Small intestine (tissue), 16 donors: ENCODE measurements at places on chromosomes 6 and 20.
A peak's percentile ranks its signal among the peaks of the same experiment; 100 is the strongest.

GRCh38 chr6:5208471-5208971, 52.2 kb downstream of the LYRM4 start:
- H3K27ac ChIP-seq, result no peak overlapping the region
- H3K4me3 ChIP-seq, result no peak overlapping the region
- no peak for DNase-seq
- H3K4me1 ChIP-seq, result peaks cover 21% of the 10 kb centered on the region
- no peaks in the 10 kb centered on the region for H3K27me3 ChIP-seq

DNA sequence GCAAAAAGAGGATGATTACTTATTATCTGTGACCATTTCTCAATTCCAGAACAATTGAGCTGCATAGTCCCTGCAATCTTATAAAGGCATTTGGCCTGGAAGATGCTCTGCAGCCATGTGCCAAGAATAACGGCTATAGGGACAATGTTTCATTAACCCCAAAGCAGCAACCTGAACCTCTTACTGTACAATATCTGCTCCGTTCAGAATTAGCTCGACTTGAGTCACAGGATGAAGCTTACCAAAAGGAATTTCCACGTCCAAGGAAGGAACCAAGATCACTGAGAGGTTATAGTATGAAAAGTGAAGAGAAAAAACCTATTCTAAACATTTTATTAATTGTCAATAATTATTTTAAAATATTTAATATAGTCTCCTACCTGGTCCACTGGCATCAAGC, 167.3 kb upstream of the GMDS start:
- DNase-seq, result no peak
- no peaks in the 10 kb centered on the region for H3K27me3 ChIP-seq
- H3K4me1 ChIP-seq, result no peaks in the 10 kb centered on the region
- H3K27ac ChIP-seq, result no peak overlapping the region
- H3K36me3 ChIP-seq, result no peaks in the 10 kb centered on the region

DNA sequence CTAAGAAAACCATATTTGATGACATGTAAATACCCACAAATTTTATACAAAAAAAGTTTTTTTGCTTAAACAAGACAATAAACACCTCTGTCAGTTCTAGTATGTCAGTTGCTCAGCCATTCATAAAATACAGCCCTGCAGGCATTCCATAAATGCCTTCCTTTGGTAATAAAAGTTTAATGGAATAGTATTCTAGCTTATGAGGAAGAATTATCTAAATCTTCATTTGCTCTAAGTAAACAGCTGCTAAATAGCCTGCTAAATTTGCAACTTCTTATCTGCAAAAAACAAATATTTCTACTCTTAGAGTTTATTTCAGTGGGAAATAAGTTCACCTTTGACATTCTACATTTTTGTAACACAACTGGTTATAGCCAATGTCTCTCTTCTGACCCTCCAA, 108.8 kb downstream of the SMLR1 start:
- H3K36me3 ChIP-seq, result no peaks in the 10 kb centered on the region
- H3K27me3 ChIP-seq, result no peaks in the 10 kb centered on the region
- no peak overlapping the region for H3K4me3 ChIP-seq
- no peak overlapping the region for H3K27ac ChIP-seq
- DNase-seq, result no peak

DNA sequence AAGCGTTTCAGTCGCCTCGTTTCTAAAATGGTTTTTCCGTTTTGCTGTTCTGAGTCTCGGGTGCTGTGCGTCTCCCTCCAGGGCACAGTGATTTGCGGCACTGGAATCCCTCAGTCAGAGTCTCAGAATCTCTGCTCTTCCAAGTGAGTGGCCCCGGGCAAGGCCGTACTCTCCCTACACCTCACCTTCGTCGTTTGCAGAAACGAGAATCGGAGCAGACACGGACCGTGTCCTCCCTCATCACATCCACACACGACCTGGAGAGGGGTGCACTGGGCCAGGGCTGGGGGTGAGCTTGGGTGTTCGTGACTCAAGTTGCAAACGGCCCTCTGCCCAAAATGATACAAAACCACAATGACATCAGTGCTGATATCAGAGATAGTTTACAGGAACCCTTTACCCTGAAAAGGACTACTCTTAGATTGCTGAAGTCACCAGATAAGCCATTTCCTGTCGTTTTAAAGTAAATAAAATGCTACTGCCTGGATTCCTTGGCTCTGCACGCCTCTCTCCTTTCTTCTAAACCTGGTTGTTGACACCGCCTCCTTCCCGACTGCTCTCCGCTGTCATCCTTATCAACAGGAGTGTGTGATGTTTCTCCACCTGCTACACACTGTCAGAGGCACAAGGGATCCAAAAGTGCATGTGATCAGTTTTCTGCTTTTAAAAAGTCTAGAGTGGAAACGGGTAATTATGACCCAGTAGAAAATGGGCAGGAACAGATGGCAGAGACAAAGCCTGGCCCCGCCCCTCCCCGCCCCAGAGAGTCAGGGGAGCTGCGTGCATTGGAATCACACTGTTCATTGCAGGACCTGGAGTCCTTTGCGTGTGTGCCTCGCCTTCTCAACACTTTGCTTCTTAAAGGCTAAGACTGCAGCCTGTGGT, 38.4 kb downstream of the KIF25 start:
- H3K4me1 ChIP-seq, result peaks cover 4% of the 10 kb centered on the region
- H3K4me3 ChIP-seq, result no peak overlapping the region
- H3K27me3 ChIP-seq, result no peaks in the 10 kb centered on the region
- DNase-seq, result peak; percentile 36
- H3K27ac ChIP-seq, result no peak overlapping the region

GRCh38 chr6:13368079-13368730, 39.9 kb upstream of the TBC1D7 start:
- H3K4me1 ChIP-seq, result no peaks in the 10 kb centered on the region
- H3K36me3 ChIP-seq, result no peaks in the 10 kb centered on the region

DNA sequence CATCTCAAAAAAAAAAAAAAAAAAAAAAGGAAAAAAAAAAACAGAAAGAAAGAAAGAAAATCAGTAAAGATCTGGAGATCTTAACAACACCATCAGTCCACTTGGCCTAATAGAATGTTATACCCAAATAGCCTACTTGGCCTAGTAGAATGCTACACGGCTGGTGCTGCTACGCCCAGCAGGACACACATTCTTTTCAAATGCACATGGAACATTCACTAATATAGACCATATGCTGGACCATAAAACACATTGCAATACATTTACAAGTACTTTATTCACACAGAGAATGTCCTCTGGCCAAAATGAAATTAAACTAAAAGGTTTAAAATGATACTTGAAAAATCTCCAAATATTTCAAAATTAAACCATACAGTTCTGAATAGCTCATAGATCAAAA, 80.0 kb upstream of the TNFAIP3 start:
- H3K36me3 ChIP-seq, result no peaks in the 10 kb centered on the region
- peaks cover 12% of the 10 kb centered on the region for H3K4me1 ChIP-seq
- no peaks in the 10 kb centered on the region for H3K27me3 ChIP-seq
- DNase-seq, result no peak
- no peak overlapping the region for H3K4me3 ChIP-seq
- no peak overlapping the region for H3K27ac ChIP-seq

GRCh38 chr20:58747211-58747610, 54.6 kb downstream of the NPEPL1 start:
- no peak for DNase-seq
- H3K4me1 ChIP-seq, result no peaks in the 10 kb centered on the region
- no peak overlapping the region for H3K4me3 ChIP-seq
- no peak overlapping the region for H3K27ac ChIP-seq
- no peaks in the 10 kb centered on the region for H3K36me3 ChIP-seq

- H3K27ac ChIP-seq, result no peak overlapping the region
- no peak for DNase-seq
- H3K27me3 ChIP-seq, result no peaks in the 10 kb centered on the region
- no peaks in the 10 kb centered on the region for H3K36me3 ChIP-seq
These were observed 113.6 kb downstream of the HDGFL1 start for GRCh38 chr6:22682979-22683378.

GRCh38 chr20:10352934-10353824, 80.8 kb downstream of the MKKS start:
- H3K27me3 ChIP-seq, result no peaks in the 10 kb centered on the region
- peaks cover 3% of the 10 kb centered on the region for H3K4me1 ChIP-seq

GRCh38 chr6:151093706-151094105, 146.1 kb upstream of the AKAP12 start:
- no peaks in the 10 kb centered on the region for H3K4me1 ChIP-seq
- no peak for DNase-seq
- no peaks in the 10 kb centered on the region for H3K36me3 ChIP-seq
- H3K4me3 ChIP-seq, result no peak overlapping the region
- no peak overlapping the region for H3K27ac ChIP-seq

DNA sequence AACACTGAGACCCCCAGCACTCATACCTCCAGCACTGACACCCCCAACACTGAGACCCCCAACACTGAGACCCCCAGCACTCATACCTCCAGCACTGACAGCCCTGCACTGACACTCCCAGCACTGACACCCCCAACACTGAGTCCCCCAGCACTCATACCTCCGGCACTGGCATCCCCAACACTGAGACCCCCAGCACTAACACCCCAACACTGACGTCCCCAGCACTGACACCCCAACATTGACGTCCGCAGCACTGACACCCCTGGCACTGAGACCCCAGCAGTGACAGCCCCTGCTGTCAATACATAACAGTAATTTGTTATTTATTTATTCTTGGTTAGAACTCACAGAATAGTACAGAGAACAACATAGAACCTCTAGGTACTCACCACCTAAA, 58.0 kb downstream of the ERMARD start:
- H3K4me3 ChIP-seq, result no peak overlapping the region
- DNase-seq, result no peak
- no peak overlapping the region for H3K27ac ChIP-seq
- no peaks in the 10 kb centered on the region for H3K36me3 ChIP-seq

DNA sequence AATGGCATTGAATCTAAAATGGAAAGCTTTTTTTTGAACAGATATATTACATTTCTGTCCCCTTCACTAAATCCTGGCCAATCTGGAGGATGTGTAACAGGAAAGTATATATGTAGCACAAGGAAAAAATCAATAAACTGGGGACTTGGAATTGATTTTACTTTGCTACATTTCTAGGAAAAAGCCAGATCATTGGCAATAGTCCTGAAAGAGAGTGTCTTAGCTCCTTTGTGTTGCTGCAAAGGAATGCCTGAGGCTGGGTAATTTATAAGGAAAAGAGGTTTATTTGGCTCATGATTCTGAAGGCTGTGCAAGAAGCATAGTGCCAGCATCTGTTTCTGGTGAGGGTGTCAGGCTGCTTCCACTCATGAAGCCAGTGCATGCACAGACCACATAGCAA, 574.9 kb downstream of the HTR1B start:
- H3K4me3 ChIP-seq, result no peak overlapping the region
- no peaks in the 10 kb centered on the region for H3K36me3 ChIP-seq
- H3K27ac ChIP-seq, result no peak overlapping the region
- no peak for DNase-seq

DNA sequence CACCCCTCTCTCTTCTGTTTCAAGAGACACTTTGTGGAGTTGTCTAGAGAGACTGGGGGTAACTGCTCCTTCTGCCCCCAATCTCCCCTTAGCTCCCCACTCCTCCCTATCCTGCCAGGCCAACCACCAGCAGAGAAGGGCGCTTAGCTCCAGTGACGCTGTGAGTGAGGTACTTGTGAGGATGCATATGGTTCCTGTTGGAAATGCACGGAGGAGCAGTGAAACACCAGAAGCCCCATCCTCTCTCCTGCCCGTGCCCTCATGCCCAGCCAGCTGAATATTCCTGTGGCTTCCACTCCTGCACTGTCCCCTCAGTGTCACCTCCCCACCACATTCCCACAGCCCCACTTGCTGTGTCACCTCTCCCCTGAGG, 11.9 kb downstream of the NT5E start:
- no peaks in the 10 kb centered on the region for H3K27me3 ChIP-seq
- DNase-seq, result no peak
- no peak overlapping the region for H3K4me3 ChIP-seq
- H3K27ac ChIP-seq, result peak overlapping the region; percentile 68
- no peaks in the 10 kb centered on the region for H3K36me3 ChIP-seq

DNA sequence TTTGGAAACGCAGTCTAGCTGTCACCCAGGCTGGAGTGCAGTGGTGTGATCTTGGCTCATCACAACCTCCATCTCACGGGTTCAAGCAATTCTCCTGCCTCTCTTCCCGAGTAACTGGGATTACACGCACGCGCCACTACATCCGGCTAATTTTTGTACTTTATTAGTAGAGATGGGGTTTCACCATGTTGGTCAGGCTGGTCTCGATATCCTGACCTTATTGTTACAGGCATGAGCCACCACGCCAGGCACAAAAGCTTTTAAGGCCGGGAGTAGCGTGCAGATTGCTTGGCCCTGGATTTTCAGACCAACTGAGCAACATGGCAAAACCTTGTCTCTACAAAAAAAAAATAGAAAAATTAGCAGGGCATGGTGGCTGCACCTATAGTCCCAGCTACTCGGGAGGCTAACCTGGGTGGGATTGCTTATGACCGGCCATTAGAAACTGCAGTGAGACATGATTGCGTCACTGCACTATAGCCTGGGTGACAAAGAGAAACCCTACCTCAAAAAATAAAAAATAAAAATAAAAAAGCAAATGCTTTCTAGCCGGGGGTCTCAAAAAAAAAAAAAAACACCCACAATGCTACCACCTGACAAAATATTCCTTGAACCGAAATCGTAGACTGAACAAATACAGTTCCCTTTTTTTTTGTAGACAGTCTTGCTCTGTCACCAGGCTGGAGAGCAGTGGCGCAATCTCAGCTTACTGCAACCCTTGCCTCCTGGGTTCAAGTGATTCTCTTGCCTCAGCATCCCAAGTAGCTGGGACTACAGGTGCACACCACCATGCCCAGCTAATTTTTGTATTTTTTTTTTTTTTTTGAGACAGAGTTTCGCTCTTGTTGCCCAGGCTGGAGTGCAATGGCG, 15.0 kb downstream of the RBM39 start:
- H3K36me3 ChIP-seq, result peaks cover 37% of the 10 kb centered on the region
- H3K27me3 ChIP-seq, result no peaks in the 10 kb centered on the region
- no peak overlapping the region for H3K27ac ChIP-seq
- no peaks in the 10 kb centered on the region for H3K4me1 ChIP-seq

DNA sequence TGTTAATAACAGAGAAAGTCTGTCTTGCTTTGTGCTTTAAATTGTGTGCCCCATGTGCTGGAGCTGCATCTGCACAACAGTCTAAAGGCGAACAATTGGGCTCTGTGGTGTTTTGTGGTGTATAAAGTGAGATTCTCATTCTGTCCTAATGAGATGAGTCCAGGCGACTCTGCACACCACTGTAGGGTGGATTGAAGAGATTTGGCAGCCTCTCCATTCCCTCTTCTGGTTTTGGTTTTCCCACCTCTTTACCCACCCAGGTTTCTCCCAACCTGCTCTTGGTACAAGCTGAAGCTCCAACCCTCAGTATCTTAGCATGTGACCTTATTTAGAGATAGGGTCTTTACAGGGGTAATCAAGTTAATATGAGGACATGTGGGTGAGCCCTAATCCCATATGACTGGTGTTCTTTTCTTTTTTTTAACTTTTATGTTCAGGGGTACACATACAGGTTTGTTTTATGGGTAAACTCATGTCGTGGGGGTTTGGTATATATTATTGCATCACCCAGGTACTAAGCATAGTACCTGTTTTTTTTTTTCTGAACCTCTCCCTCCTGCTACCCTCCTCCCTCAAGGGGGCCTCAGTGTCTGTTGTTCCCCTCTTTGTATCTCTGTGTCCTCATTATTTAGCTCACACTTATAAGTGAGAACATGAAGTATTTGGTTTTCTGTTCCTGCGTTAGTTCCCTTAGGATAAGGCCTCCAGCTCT, 217.6 kb upstream of the DTNBP1 start:
- H3K27ac ChIP-seq, result no peak overlapping the region
- no peaks in the 10 kb centered on the region for H3K4me1 ChIP-seq
